ENCODE measurements at places on chromosomes 1 and 21.

DNA sequence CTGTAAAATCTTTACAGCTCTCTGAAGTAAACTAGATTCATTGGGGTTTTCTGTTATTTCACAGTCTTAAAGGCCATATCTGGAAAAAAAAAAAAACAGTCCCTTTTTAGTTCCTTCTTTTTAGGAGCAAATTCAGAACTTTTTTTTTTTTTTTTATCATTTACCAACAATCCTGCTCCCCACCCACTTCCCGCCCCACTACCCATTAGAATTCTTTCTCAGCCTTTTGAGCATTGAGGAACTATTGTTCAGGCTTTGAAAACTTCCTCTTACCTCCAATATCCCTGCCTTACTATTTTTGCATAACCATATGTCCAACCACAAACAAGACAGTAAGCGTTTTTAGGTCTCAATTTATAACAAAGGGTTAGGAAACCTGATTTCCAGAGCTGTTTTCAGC lies 330.1 kb downstream of the PLPP3 start:
- DNase-seq: no peak

GRCh38 chr1:226572325-226572726 lies 23.8 kb downstream of the STUM start:
- DNase-seq: no peak

- DNase-seq: no peak
Measured at GRCh38 chr1:209232197-209232596, 351.3 kb upstream of the CAMK1G start.

DNA sequence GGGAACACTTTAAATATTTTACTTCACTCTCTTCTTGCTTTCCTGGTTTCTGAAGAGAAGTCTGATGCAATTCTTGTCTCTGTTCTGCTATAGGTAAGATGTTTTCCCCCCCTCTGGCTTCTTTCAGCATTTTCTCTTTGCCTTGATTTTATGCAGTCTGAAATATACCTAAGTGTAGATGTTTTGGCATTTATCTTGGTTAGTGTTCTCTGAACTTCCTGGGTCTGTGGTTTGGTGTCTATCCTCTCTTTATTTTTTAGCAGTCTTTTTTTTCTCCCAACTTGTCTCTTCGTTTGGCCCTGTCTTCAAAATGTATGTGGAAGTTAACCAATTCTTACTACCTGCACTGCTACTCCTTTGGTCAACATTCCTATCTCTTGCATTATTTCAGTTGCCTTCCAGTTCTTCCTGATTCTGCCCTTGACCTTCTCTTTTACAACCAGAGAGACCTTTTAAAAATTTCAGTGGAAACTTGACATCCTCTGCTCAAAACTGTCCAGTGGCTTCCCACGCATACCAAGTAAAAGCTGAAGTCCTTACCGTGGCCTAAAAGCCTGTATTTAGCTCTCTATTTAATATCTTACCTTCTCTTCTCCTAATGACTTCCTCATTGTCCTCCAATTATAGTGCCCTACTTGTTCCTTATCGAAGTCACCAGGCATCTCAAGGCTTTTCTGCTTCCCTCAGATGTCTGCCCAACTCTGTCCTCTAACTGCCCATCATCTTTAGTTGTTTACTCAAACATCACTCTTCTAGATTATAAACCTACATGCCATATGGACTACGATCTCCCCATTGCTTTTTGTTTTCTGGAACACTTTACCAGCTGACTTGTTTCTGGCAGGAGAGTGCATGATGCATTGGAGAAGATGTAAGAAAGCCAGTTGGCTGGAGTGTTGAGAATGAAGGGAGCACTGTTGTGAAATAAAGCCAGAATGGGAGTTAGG lies 40.9 kb downstream of the RAP1A start:
- no peak for DNase-seq

DNA sequence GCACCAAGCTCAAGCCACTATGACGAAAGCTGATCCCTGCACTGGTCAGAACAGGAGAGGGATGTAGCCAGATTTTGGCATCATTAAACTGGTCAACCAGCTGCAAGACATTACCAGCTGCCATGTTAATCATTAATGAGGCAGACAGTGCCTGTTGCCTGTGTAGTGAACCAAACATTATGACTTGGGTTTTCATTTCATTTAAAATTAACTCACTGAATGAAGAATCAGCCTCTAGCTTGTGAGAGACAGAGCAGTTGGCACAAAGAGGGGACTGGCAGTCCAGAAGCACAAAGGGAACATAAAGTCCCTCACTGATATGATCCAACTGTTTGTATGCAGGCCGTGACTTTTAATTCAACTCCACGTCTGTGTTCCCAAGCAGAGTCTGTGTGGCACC lies 318.9 kb downstream of the SEC16B start:
- no peak for DNase-seq

- no peak for DNase-seq
Measured at GRCh38 chr1:25431955-25432719, 1.4 kb downstream of the MACO1 start.

- DNase-seq: no peak
Measured at GRCh38 chr1:226602186-226603021, 53.8 kb downstream of the STUM start.

- DNase-seq: no peak
Measured at GRCh38 chr21:18350216-18350615, 53.4 kb downstream of the TMPRSS15 start.

- DNase-seq: no peak
Measured at GRCh38 chr1:185049670-185050069, 4.3 kb downstream of the RNF2 start.

GRCh38 chr1:30089024-30089430 lies 634.4 kb downstream of the MATN1 start:
- no peak for DNase-seq

DNA sequence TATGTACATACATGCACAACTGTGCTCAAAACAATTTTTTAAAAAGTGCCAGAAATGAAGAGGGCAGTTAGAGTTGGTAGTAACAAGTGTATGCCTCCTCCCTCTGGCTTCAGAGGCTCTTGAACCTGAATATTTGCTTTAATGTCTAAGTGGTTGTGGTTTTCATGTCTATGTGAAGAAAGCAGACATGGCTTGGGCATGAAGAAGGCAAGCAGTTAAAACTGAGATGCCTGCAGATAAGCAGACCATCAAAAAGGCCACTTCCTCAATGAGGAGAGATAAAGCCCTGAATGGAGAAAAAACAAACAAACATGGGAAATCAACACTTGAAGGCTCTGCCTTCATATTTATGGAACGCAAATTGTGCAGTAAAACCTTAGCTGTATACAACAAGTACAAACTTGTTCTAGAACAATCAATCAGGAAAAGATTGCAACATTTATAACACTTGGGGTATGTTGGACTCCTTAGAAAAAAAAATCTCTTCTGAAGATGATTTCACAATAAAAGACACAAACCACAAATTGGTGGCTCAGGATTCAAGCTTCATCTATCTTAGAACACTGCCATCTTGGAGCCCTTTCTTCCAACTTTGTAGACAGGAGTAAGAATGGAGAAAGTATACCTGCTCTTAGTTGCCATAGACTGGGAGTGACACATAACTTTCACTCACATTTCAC lies 52.7 kb upstream of the PLA2G4A start:
- DNase-seq: no peak

GRCh38 chr1:218374401-218375353 lies 29.5 kb downstream of the TGFB2 start:
- no peak for DNase-seq

GRCh38 chr1:219235903-219236481 lies 62.3 kb downstream of the LYPLAL1 start:
- no peak for DNase-seq

DNA sequence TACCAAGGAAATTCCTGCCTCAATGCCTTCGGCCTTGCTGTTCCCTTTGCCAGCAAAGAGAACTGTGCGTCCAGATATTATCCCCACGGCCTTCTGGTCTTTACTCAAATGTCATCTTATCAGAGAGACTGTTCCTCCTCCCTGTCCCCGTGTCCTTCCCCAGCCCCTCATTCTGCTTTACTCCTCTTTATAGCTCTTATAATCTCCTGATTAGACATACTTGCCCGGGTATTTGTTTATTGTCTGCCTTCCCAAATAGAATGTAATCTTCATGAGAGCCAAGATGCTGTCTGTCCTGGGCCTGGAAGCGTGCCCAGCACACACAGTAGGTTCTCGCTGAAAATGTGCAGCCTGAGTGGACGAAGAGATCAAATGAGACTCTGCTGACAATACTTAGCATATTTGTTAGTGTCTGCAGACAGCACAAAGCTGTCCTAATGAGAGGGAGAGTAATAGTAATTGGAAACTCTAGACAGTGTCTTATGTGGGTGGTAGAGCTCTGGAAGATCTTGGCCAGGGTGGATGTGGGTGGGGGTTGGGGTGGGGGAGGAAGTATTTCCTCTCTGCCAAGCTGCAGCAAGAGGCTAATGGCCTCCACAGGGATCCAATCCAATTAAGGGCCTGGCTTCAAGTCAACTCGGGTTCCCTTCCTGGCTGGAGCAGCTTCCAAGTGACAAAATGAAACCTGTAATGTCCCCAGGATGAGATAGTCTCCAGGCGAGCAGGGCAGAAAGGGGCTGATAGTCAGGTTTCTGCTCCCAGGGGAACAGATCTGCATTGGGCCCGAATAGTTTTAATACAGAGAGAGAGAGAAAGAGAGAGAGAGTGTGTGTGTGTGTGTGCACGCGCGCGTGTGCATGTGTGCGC lies 9.5 kb upstream of the CLIC4 start:
- DNase-seq: no peak

- DNase-seq: no peak
Measured at GRCh38 chr1:163583661-163584181, 262.0 kb downstream of the NUF2 start.

DNA sequence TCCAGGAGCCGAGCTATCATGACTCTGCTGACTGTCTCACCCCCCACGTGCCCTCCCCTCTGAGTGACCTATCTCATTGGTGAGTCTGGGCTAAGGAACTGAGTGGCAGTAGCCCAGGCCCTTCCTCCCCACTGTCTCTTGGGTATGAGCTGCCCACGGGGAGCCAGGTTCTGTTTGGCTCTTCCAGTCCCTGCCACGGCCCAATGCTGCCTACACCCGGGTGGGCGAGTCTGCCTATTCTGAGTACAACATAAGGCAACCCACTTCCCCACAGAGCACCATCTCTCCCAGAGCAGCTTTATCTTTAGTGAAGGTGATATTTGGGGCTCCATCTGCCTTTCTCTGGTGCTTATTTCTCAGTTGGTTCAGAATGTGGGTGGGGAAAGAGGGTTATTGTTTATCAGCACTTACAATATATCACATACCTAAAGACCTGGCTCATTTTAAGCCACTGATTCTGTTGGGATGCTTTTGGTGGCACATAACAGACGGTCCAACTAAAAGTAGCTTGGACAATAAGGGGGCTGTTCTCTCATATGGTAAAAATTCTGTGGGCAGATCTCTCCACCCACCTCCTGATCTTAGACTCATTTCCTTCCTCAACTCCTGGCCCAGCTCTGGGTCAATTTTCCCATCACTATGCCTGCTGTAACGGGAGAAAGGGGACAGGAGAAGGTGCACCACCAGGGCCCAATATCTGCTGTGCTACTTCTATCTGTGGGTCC lies 27.7 kb upstream of the VWA5B1 start:
- no peak for DNase-seq

DNA sequence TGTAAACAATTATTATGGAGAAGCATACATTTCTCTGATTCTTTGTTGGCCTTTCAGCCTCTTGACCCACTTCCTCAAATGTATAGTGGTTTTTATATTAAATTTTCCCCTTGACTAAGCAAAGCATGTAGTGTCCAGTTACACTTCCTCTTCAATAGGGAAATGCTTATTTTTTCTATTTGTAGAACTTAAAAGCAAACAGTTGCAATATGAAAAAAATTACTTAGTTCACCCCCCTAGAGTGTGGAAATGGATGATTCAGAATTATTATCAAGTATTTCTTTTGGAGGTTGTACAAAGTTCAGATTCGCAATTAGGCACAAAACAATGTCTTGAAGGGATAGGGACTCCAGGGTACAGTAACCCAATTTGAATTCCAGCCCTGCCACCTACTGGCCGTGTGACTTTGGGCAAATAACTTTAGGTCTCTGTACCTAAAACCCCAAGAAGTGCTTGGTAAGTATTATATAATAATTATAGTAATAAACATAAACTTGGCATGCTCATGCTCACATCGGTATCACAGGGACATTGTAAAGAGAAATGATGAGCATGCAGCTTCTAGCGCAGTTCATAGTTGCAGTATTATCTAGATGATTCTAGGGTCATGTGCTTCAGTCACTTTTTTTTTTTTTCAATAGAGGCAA lies 28.6 kb upstream of the IFNGR2 start:
- no peak for DNase-seq

DNA sequence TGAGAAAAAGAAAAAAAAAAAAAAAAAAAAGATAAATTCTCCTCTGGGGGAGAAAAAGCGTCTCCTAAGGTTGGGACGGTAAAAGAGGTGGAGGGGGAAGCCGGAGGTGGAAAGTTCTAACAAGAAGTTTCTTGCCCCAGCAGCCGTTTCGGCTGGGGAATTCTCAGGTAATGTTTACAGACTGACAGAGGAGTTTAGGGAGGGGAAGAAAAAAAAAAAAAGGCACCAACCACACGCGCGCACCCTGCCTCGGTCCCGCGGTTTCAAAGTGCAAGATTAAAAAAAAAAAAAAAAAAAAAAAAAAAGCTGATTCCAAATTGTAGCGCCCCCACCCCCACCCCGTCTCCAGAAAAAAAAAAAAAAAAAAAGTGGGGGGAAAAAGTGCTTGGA lies 504 bp downstream of the DHRS3 start:
- DNase-seq: no peak

DNA sequence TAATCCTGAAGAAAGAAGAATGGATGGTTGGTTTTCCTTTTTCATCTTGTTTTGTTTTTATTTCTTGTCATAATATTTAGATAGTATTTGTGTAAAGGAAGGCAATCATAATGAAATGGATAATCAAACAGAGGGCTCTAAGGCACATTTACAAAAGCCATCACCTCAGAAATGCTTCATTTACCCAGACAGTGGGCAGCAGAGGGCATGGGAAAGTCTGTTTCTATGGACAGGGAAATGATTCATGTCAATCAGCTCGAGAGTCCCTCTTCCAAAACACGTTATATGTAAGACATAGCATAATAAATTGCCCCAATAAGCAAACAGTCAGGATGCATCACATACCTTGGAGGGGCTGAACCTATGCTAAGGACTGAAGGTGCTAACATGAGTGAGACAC lies 426.1 kb downstream of the PLPP3 start:
- DNase-seq: no peak

- no peak for DNase-seq
Measured at GRCh38 chr1:153509036-153509435, 26.8 kb downstream of the S100A6 start.

GRCh38 chr1:22234476-22235030 lies 91.7 kb upstream of the WNT4 start:
- DNase-seq: no peak

GRCh38 chr1:4633346-4633745 lies 21.1 kb upstream of the AJAP1 start:
- DNase-seq: no peak

DNA sequence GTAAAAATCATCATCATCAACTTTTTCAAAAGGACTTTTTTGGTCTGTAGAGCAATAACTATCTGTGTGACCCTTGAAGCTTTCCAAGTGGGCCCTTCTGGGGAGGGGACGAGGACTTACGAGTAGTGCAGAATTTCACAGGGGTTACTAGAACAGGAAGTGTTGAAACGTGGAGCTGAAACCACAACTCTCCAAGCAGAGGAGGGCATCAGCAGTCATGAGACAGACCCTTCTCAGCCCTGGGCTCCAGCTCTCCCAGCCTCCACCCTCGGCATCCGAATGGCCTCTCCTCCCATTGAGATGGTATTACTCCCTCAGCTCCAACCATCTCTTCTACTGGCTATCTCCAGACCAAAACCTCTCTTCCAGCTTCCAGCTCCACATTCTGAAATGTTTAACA lies 3.6 kb downstream of the FAM89A start:
- no peak for DNase-seq

Data from omental fat pad (tissue), 4 donors.